ENCODE measurements at places on chromosomes 13 and 19. TPM values are rescaled to one million over a fixed set of nuclear protein-coding genes. Genes with fewer than 3 reads are reported as not detected.

- no peak for DNase-seq
These were observed 616 bp downstream of the HNRNPUL1 start for GRCh38 chr19:41264581-41265394.

DNA sequence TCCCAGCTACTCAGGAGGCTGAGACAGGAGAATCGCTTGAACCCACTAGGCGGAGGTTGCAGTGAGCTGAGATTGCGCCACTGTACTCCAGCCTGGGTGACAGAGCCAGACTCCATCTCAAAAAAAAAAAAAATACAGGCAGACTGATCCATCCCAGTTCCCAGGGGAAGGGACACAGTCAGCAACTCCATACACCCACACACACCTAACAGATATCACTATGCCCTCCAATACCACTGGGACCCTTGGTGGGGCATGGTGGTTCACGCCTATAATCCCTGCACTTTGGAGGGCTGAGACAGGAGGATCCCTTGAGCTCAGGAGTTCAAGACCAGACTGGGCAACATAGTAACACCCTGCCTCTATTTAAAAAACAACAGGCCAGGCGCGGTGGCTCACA lies 2.6 kb downstream of the DPF1 start:
- no peak for DNase-seq

GRCh38 chr19:7395360-7396066 lies 46.8 kb downstream of the ARHGEF18 start:
- no peak for DNase-seq

DNA sequence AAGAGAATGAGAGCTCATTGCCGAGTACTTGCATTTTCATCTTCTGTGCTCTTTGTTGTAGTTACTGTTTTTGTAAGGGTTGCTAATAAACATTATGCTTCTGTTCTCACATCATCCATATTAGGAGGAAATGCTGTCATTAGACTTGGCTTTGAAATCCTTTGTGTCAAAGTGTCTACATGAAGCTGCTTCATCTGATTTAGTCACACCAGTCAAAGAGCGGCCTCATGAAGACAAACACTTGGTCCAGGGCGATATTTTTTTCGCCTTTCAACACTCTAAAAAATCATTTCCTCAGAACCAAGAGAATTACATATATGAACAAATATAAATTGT lies 105.0 kb downstream of the SPRY2 start:
- DNase-seq, result no peak

GRCh38 chr19:39924389-39924788 lies 10.0 kb downstream of the FCGBP start:
- no peak for DNase-seq

- no peak for DNase-seq
These were observed 5.1 kb upstream of the GPI start for GRCh38 chr19:34359954-34360315.

DNA sequence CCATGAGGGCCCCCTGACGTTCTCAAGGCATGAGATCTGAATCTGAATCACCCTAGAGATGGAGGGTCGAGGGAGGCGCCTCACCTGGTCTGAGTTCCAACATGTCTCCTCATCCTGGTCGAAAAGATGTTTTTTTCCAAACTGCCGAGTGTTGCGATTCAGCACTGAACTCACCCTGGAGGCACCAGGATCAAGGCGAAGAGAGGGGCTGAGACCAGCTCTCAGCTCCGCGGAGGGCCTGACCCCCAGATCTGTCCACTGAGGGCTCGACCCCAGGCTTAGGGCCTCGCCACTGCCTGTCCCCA lies 555 bp downstream of the NR2C2AP start:
- DNase-seq, result no peak

GRCh38 chr19:36418287-36419001 lies at the start of gene ZFP82:
ZFP82 (minus strand) TSS chr19:36418644; CDS start chr19:36409789, 8,855 bp downstream.
- DNase-seq, result peak; percentile 90

GRCh38 chr13:41344358-41344757 lies 33.3 kb downstream of the NAA16 start:
- DNase-seq, result no peak

DNA sequence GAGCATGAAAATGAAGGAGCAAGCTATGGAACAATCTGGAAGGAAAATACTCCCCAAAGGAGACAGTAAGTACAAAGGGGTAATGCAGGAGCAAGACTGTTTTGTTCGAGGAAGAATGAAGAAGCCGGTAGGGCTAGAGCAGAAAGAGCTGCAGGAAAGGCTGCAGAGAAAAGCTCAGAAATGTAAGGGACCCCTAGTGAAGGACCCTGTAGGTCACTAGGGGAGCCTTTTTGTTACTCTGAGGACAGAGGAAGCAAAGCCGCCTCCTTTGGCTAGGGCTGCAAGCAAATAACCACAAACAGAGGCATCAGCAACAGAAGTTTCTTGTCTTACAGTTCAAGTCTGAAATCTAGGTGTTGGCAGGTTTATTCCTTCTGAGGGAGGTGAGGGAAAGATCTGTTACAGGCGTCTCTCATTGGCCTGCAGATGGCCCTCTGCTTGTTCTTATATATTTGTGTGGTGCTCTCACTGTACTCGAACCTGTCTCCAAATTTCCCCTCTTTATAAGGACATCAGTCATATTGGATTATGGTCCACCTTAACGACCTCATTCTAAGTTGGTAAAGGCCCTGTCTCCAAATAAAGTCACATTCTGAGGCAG lies 362.3 kb downstream of the COG6 start:
- DNase-seq, result no peak

The KLK3 gene
- total RNA-seq, result not detected

The HPN gene
- total RNA-seq, result 5.5 TPM

The SLC27A1 gene
- total RNA-seq, result 41.6 TPM

The OR7C1 gene
- 1.3 TPM for total RNA-seq

The OR7C2 gene
- not detected for total RNA-seq
